Hematopoietic multipotent progenitor cell treated with erythropoietin and hydrocortisone succinate and interleukin-3 and kit ligand, for 8 days (in vitro differentiated cells): ENCODE measurements at places on chromosomes 2 and 18.

DNA sequence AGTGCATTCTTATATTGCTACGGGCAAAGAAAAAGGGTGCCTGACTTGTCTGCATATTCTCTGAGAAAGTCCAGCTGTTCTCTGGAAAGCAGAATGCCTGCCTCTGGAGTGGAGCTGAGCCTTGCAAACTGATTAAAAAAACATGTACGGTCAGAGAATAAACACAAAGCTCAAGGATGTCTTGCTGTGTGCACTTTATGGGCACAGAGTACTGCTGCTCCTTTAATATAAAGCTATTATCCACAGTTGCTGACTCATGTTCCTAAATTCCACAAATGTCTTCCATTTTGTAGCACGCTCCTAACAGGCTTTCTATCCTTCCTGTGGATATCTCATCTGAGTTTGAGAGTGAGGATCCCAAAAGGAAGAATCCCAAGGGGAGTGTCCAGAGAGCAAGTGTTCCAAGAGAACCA is 229.0 kb downstream of the MREG start:
- no peak for DNase-seq

GRCh38 chr2:102193074-102193473 is 6.3 kb downstream of the IL1RL2 start:
- no peak for DNase-seq

DNA sequence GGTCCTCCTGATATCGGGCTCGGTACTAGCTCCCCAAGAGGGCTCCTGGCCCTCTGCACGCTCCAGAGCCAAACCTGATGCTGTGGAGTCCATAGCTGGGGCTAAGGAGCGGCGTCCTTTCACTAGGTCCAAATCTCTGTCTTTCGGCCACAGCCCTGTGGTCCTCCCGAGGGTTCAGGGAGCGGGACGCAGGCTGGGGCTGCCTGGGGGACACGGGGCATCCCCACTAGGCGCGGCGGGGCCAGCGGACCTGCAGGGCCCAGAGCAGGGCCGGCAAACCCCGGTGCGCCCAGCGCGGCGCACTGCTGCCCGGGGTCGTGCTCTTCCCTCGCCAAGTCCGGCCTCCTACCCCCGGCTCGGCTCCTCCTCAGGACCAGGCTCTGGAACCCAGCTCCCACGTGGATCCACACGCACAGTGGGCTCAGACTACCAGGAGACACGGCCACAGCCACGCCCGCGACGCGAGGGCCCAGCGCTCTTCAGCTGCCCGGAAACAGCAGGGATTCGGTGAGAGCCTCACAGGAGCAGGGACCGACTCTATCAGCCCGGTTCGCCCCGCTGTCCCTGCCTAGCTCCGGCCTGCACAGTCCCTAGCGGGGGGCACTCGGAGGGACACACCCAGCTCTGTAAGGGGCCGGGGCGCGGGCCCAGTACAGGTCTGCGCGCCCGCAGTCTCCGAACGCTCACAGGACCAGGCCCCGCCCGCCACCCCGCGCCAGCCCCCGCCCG is 593 bp downstream of the ZNF514 start:
- peak; percentile 51 for DNase-seq

DNA sequence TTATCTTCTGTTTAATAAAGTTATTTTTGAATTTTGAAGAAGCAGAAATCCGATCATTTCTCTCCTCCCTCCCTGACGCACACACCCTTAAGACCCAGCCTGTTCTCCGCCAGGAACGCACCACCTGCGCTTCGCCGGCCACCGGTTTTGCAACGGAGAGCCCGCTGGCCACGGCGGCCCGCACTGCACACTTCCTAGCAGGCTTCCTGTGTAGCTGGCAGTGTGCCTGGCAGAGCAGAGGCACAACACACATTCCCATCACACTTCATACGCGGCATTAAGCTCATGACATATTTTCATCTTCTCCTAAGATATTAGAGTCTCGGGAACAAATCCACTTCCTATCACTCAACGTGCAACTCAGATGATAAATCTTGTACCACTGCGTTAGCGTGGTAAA is 148.0 kb downstream of the HDAC4 start:
- no peak for DNase-seq

GRCh38 chr2:25960920-25961319 is 21.4 kb downstream of the KIF3C start:
- no peak for DNase-seq

DNA sequence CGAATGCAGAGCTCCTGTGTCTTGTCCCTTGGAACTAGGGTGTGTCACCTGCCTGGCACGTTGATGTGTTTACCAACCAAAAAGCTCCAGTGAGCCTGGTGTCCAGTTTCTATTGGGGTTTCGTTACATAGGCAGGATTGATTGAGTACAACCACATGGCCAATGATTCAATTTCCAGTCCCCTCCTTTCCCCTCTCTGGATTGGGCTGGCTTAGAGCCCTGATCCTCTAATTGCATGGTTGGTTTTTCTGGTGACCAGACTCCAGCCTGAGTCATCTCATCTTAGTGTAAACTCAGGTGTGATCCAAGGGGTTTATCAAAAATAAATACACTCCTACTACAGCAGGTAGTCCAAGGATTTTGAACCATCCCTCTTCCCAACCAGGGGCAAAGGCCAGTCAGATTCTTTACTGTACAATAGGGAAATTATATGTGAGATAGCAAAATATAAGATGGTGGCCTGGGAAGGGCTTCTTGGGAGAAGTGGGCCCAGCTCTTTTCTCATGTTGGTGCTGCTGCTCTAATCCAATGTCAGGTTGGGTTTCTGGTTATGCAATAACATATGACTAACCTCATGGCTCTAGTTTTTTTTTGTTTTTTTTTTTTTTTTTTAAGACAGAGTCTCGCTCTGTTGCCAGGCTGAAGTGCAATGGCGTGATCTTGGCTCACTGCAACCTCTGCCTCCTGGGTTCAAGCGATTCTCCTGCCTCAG is 64.7 kb upstream of the MGAT5 start:
- no peak for DNase-seq

DNA sequence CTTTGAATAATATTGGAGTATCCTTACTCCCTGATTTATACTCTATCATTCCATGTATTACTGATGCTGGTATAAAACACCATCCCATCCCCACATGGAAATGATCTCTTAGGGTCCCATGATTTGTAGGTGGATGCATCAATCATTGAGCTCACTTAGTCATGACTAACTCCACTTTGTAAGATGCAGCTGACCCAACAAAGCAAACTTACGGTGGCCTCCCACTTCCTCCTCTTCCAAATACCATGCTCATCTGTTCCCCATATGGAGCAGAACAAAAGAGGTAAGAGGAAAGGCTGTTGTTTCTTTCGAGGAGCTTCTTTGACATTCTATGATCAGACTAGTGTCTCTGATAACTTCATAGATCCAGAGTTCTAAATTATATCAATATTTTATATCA is 640.2 kb upstream of the SLC39A10 start:
- DNase-seq, result no peak
